SJCRH30 (cell line): ENCODE measurements at places on chromosomes 12 and 14. TPM values are rescaled to one million over a fixed set of nuclear protein-coding genes. Genes with fewer than 3 reads are reported as not detected.
A peak's percentile ranks its signal among the peaks of the same experiment; 100 is the strongest.

GRCh38 chr14:90831821-90832220, 15.6 kb upstream of the TTC7B start:
- no peaks in the 10 kb centered on the region for H3K27me3 ChIP-seq
- no peak for DNase-seq
- 0 out of 2 replicates have a peak, but pooled peaks cover 2% of the 10 kb centered on the region for H3K4me1 ChIP-seq

- DNase-seq, result no peak
- no peak overlapping the region for H3K27ac ChIP-seq
- H3K36me3 ChIP-seq, result no peaks in the 10 kb centered on the region
- no peaks in the 10 kb centered on the region for H3K27me3 ChIP-seq
- H3K4me1 ChIP-seq, result no peaks in the 10 kb centered on the region
These were observed 58.3 kb downstream of the SLC15A5 start for GRCh38 chr12:16218934-16219751.

DNA sequence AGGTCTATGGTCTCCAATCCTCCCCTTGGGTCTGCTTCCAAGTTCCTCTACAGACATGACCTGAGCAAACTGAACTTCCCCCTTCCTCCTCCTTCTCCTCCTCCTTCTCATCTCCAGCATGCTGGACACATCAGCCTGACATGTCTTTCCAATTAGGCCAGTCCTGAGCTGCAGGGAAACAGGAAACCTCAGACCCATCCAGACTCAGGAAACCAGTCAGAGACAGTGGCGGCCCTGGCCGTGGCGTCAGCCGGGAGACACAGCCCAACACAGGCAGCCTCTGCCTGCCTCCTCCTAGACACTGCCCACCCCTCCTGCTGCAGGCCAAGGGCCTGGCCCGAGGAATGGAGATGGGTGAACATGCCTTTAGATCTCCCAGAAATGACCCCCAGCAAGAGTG, 468.8 kb downstream of the BCL11B start:
- H3K4me3 ChIP-seq, result no peak overlapping the region
- DNase-seq, result no peak

GCH1 gene
- total RNA-seq, result 3.0 and 3.4 TPM in 2 replicates

DNA sequence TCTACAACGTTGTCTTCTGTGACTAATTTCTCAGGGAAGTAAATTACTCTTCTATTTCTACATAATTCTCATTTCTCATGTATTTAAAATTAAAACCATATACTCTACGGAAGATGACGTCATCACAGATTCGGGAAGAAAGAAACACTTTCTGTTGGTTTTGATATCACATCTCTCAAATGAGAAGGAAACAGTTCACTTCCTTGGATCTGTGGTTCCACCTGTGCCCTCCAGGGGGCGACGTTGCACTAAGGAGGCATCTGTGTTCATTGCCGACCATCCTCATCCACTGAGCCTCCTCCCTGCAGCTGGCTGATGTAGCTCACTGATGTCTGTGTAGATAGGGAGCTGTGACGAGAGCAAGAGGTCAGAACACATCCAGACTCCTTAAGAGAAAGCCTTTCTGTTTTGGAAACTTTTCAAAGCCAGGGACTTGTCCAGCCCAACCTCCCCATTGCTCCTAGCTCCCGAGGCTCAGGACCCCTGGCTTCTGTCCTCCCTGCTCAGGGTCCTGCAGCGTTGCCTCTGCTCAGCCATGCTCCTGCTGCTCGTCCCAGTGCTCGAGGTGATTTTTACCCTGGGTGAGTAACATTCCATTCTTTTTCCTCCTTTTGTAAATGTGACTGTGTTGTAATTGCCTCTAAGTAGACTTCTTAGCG, 172.7 kb upstream of the OR4E1 start:
- peak; percentile 46 for DNase-seq
- no peaks in the 10 kb centered on the region for H3K36me3 ChIP-seq
- no peak overlapping the region for H3K4me3 ChIP-seq

DNA sequence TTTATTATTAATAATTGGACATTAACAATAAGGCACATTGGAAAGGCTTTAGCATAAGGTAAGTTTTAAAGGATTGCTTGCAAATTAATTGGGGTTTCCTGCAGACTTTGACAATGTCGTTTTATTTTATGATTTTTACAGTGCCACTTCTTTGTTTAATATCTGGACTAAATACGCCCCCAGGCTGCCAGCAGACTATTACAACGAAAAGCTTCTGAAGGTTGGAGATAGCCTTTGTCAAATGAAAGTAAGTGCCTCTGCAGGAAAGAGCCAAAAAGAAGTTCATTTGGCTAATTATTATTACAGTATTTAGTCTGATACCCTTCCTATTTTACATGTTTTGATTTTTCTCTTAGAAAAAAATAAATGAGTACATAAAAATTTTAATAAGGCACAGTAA, 11.3 kb downstream of the CFAP54 start:
- H3K4me1 ChIP-seq, result peaks cover 10% of the 10 kb centered on the region; the same call in 1 of the 2 replicates
- no peak overlapping the region for H3K4me3 ChIP-seq
- H3K36me3 ChIP-seq, result no peaks in the 10 kb centered on the region
- H3K27ac ChIP-seq, result no peak overlapping the region; the same call in 1 of the 2 replicates

DNA sequence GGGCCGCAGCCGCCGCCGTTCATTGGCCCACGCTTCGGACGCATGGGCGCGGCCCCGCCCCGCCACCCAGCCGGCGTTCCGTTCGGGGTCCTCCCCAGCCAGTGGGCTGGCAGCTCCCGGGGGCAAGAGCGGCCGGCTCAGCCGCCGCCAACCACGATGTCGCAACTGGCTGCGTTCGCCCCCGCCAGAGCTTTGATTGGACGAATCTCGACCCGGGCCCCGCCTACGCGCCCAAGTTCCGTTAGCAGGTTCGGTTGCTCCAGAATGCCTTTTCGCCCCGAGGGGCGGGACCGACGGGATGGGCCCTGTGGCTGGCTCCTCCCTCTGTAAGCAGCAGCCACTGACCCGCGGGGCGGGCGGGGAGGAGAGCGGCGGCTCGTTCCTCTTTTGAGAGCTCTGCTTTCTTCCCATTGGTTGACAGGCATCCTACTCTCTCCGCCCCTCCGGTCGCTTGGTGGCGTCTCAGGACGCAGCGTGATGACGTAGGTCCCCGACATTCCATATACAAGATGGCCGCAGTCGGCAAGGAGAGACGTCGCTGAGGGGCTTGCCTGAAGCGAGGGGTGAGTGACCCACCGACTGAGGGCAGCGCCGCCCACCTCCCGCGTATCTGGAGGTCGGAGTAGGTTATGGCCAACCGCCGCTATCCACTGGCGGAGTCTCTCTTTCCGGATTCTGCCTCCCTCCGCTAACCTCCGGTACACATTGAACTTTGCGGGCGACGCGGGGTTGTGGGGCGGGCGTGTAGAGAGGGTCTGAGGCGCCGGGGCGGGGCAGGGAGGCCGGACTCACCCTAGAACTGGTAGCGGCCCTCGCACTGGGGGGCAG, at the start of gene CCNK:
Gene CCNK, plus strand, starts transcription at position 493 of the 828 bp plus-strand sequence. CDS start 11,269 bp downstream, outside the sequence.
- no peaks in the 10 kb centered on the region for H3K27me3 ChIP-seq
- H3K27ac ChIP-seq, result peak within 1 kb of the TSS; percentile 80
- peak; percentile 99 for DNase-seq
- no peaks in the 10 kb centered on the region for H3K4me1 ChIP-seq

DNA sequence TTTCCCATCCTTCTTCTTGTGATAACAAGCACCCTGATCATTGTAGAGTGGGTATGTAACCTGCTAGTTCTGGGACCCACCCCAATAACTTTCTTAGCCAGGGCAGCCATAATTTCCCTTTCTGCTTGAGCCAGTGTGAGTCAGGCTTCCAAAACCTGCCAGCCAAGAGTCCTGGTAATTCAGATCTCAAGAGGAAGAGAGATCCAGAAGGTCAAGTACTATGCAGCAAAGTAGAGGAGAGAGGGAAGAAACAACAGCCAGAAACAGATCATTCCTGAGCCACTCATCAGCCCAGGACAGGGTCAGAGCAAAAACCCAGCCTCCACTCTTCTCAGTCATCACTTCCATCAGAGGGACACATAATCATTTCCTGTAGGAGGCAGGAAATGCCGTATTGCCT, 182.0 kb downstream of the DICER1 start:
- no peaks in the 10 kb centered on the region for H3K4me1 ChIP-seq
- H3K36me3 ChIP-seq, result no peaks in the 10 kb centered on the region
- H3K27me3 ChIP-seq, result no peaks in the 10 kb centered on the region
- no peak overlapping the region for H3K4me3 ChIP-seq

GRCh38 chr12:44774815-44775411, 101.2 kb downstream of the NELL2 start:
- no peaks in the 10 kb centered on the region for H3K4me1 ChIP-seq
- DNase-seq, result peak; percentile 47
- H3K4me3 ChIP-seq, result no peak overlapping the region
- no peak overlapping the region for H3K27ac ChIP-seq
- H3K36me3 ChIP-seq, result no peaks in the 10 kb centered on the region
- H3K27me3 ChIP-seq, result no peaks in the 10 kb centered on the region

DNA sequence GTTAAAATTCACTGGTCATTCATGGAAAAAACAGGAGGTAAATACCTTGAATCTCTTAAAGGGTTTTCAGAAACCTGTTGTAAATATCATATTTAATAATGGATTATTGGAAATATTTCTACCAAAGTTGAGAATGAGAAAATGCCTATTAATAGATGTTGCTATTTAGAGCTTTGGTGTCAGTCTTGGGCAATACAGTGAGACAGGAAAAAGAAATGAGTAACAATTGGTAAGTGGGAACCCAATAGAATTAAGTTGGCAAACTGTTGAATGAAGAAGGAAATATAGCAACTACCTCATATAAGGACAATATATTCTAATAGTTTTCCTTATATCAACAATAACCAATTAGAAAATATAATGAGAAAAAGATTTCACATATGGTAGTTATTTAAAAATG, 78.0 kb downstream of the ATF7IP start:
- no peaks in the 10 kb centered on the region for H3K4me1 ChIP-seq
- no peaks in the 10 kb centered on the region for H3K27me3 ChIP-seq
- H3K4me3 ChIP-seq, result no peak overlapping the region
- H3K27ac ChIP-seq, result no peak overlapping the region

GRCh38 chr12:46187023-46187422, 81.8 kb downstream of the SLC38A1 start:
- DNase-seq, result peak; percentile 86
- H3K4me1 ChIP-seq, result peaks cover 18% of the 10 kb centered on the region
- H3K27me3 ChIP-seq, result no peaks in the 10 kb centered on the region
- H3K27ac ChIP-seq, result no peak overlapping the region
- no peak overlapping the region for H3K4me3 ChIP-seq

DNA sequence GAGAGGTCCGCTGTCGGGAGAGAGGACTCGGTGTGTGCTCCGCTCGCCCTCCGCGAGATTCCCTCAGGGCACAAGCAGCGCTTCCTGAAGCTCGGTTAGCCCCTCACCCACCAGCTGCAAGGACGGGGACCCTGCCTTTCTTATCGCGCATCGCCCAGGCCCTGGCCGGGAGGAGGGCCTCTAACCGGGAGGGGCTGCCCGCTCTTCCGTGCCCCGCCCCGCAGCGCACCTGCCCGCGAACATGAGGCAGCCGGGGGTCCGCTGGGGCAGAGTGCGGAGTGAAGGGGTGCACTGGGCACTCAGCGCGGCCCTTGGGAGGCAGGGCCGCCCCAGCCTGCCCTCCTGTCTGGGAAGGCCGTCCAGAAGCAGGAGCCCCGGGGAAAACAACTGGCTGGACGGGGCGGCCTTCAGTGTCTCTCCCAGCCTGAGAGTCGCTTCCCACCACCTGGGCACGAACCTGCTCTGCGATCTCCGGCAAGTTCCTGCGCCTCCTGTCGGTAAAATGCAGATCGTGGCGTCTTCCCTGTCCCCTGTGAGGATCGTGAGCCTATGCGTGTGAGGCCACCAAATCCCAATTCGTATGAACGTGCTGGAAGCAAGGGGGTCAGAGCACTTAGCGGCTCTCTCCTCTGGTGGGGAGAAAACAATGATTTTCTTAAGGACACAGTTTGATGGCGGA, 28.0 kb upstream of the ADIPOR2 start:
- peaks cover 15% of the 10 kb centered on the region for H3K4me1 ChIP-seq
- DNase-seq, result no peak
- no peaks in the 10 kb centered on the region for H3K27me3 ChIP-seq

GRCh38 chr14:95761436-95761835, 47.5 kb upstream of the TCL1A start:
- H3K27ac ChIP-seq, result no peak overlapping the region
- DNase-seq, result no peak
- no peaks in the 10 kb centered on the region for H3K27me3 ChIP-seq

DNA sequence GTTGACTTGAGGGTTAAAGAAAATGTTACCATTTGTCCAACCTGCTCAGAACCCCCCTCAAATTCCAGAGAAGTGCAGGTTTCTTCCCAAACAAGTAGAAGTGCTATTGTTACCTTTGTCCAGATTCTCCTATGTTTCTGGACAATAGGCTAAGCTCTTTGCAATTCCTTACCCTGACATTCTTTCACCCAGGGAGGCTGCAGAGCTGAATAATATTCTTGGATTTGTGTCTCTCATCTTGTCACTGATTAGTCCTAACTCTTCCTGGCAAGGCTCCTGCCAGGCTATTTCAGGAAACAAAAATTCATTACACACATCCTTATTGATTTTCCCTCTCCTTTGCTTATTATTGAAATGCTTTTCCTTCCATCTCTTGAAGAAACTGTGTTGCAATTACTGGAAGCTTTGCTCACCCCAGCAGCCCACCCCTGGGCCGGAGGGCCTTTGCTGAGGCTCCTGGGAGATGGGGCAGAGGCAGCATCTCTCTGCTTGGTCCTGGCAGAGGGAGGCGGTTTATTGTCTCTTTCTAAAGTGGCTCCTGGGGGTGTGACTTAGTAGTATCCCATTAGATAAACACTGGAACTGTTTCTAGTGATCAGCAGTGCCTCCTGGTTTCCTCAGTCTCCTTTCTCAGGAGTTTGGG, 207.5 kb upstream of the PELI2 start:
- DNase-seq, result no peak
- no peaks in the 10 kb centered on the region for H3K27me3 ChIP-seq
- no peaks in the 10 kb centered on the region for H3K36me3 ChIP-seq
- H3K4me3 ChIP-seq, result no peak overlapping the region

DNA sequence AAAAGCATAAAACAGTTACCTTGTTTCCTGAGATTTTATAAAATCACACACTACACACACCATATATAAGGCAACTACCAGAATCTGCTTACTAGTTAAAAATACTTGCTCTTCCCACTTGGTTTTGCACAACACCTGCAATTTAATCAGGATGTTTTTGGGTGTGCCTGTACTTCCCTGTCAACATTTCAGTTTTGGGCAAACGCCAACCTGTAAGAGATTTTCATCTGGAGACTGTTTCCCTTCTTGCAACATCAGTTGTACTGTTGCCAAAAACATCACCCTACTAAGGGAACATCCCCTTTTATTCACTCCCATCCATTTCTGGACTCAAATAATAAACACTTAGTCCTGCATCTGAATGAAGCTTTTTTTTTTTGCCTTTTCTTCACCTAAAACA, 172.3 kb downstream of the DUSP6 start:
- H3K4me1 ChIP-seq, result no peaks in the 10 kb centered on the region
- no peak overlapping the region for H3K27ac ChIP-seq
- no peak for DNase-seq

VDR gene
- 0.10 TPM in 1 of 2 replicates, not detected in the other for total RNA-seq

GRCh38 chr12:119594399-119594730, 791 bp downstream of the TMEM233 start:
- no peaks in the 10 kb centered on the region for H3K4me1 ChIP-seq
- no peak for DNase-seq
- H3K36me3 ChIP-seq, result 0 out of 2 replicates have a peak, but pooled peaks cover 3% of the 10 kb centered on the region
- H3K4me3 ChIP-seq, result peak overlapping the region; percentile 62

PLEK2 gene
- total RNA-seq, result not detected in 2 replicates
